ENCODE measurements at places on chromosomes 4 and X.

DNA sequence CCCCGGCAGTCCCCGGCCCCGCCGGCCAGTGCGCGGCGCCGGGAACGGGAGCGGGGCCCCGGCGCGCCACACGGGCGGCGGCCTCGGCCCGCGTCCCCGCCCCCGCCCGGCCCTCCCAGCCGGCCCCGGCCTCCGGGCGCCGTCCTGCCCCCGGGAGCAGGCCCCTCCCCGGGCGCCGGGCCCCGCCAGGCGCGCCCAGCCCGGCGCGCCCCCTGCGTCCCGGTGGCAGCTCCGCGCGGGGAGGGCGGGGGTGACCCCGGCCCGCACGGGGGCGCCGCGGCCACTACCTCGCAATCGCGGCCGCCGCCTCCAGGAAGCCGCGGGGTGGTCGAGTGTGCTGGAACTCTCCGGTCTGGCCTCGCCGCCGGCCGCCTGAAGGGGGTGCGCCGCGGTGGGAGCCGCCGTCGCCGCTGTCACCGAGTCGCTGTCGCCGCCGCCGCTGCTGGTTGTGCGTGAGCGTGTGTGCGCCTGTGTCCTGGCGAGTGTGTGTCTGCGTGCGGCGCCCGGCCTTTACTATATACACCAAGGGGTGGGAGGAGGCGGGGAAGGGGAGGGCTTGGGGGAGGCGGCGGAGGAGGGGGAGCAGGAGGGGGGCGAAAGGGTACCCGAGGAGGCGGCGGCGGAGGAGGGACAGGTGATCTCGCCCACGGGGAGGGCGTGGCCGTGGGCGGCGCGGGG lies at the start of gene RAI2:
Gene RAI2, minus strand, starts transcription at position 488 of the 678 bp plus-strand sequence. CDS start 59,288 bp downstream, outside the sequence.
- peak; percentile 84 for DNase-seq

GRCh38 chrX:12686331-12686730 lies 104.9 kb upstream of the PRPS2 start:
- peak; percentile 64 for DNase-seq

- DNase-seq, result no peak
Measured at GRCh38 chrX:17580539-17581152, 156.6 kb upstream of the SCML1 start.

- no peak for DNase-seq
Measured at GRCh38 chr4:94219402-94219801, 11.7 kb downstream of the SMARCAD1 start.

DNA sequence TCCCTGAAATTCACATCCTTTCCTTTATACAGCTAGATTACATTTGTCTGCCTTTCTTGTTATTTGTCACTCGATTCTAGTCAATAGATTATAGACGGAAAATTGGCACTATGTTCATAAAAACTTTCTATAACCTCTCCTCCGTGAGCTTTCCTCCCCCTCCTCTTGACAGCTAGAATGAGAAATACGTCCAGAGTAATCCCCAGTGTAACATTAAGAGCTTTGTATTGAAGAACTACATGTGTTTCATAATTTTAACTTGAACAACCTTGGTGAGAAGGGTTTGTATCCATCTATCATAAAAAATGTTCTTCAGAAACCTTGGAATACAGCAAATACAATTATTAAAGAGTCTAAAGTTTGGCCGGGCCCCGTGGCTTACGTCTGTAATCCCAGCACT lies 1707.4 kb downstream of the PCDH7 start:
- DNase-seq, result no peak

DNA sequence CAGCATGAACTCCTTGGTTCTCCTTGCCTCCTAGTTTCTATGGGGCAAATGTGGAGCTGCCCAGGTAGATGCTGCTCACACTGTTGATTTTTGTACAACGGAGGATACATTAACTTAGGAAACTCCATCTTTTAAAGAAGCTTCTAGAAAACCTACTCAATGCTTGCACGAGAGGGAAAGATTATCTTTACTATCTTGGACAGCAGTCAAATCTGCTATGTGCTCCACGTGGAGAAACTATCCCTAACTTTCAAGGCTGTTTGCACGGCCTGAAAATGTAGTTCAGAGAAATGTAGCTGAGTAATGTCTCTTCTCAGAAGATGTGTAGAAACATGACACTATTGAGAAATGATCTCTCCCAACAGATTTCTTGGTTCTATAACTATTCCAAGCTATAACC lies 1530.9 kb upstream of the PABPC4L start:
- no peak for DNase-seq

DNA sequence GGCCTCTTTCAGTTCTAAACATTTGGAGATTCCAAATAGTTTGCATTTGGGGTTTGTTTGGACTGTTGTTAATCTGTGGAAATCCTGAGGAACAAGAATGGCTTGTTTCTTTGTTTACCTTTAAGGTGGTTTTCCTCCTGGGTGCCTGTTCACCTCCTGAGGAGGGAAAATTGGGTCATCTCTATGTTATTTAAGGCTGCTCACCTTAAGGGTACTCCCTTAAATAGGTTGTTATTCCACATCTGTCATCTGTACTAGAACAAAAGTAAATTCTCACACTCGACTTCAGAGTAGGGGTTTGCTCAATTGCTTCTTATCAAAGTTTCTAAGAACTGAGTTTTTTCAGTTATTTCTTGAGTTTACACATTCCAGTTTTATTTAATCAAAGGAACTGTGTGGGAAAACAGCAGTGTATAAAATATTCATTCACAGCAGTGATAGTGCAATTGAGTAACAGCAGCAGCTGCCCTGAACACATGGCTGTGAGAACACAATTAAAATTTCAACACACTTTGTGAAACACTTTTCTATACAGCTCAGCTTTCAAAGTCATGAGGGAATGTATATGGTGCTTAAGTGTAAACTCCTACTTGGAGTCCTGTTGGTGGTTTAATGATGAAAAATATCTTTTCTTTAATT lies 238.5 kb upstream of the PGRMC2 start:
- DNase-seq, result no peak

DNA sequence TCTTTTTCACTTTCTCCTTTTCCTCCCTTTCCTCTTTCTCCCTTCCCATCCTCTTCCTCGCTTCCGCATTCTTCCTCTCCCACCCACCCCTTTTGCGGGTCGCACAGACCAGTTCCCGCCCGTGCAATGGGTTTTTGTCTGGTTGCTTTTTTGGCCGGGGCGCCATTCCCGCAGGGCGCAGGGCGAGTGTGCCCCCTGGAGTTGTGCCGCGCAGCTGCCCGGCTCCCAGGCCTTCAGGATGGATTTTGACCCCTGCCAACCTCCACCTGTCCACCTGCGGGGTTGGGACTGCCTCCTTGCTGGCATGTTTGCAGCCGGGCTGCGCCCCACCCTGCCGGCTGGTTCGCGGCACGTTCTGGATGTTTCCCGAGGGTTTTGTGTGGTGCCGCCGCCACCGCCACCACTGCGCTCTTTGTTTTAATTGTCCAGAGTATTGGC lies 578 bp upstream of the SEL1L3 start:
- peak; percentile 62 for DNase-seq

DNA sequence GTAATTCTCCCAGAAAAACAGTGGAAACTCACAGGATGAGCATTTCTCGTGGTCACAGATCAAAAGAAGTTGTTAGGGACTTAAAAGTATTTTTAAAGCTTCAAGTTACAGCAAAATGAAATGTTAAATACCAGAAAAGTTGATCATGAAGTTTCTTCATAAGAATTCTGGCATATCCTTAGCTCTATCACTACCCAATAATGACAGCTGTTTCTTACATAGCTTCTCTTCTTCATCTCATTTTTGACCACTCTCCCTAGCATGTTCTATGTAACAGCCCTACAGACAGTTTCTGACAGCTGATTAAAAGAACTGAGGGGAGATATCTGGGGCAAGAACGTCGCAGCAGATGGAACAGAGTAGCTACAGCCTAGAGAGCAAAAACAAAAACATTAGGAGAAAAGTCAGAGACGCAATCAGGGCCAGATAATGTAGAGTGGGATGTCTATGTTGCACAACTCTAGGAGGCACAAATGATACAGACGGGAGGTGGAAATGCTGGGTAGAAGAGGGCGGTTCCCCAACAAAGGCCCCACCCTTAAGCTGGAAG lies 108.7 kb downstream of the CORIN start:
- no peak for DNase-seq

DNA sequence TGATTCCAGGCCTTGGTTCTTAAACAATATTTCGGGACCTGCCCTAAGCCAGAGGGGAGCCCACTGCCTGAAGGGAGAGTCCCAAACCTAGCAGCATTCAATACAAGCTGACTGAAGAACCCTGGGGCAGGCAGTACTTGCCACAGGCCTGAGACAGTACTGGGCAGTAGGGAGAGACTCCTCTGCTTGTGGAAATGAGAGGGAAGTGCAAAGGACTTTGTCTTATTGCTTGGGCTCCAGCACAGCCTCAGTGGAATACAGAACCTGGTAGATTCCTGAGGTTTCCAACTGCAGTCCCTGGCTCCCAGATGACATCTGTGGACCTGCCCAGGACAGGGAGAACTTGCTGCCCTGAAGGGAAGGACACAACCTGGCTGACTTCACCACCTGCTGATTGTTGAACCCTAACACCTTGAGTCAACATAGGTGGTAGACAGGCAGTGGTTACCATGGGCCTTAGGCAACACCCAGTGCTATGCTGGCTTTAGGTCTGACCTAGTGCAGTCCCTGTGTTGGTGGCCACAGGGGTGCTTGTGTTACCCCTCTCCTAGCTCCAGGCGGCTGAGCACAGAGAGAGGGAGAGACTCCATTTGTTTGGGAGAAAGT lies 20.3 kb upstream of the ABCG2 start:
- DNase-seq, result no peak
